ENCODE measurements at places on chromosomes 1 and 21. TPM values are rescaled to one million over a fixed set of nuclear protein-coding genes. Genes with fewer than 3 reads are reported as not detected.
A peak's percentile ranks its signal among the peaks of the same experiment; 100 is the strongest.

DNA sequence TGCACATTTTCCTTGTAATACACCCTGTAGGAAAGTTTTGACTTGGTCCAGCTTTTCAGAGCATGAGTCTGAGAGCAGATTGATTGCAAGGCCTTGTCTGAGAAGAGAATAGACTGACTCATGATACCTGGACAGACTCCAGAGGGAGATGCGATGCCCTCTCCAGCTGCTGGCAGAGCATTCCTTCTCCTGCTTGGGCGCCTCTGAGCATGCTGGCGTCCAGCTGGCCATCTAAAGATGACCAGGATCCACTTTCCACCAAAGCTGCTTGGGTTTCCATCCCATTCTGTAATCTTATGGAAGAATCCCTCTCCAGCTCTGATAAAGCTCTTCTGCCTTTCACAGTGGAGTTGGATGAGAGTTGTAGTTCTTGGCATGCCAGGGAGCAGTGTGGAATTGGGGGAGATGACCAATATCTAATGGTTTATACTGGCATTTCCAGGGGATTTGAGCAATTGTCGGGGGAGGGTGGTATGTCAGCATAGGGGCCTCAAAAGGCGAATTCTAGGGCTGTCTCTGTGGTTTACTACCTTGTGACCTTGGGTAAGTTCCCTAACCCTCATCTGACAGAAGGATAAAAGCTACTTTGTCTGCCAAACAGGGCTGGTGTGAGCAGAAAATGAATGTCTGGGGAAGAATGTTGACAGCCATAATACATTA, 19.5 kb downstream of the SZRD1 start:
- H3K27me3 ChIP-seq = no peaks in the 10 kb centered on the region
- no peaks in the 10 kb centered on the region for H3K36me3 ChIP-seq
- H3K4me3 ChIP-seq = no peak overlapping the region
- H3K27ac ChIP-seq = peak overlapping the region; percentile 74
- H3K4me1 ChIP-seq = peaks cover 6% of the 10 kb centered on the region

DNA sequence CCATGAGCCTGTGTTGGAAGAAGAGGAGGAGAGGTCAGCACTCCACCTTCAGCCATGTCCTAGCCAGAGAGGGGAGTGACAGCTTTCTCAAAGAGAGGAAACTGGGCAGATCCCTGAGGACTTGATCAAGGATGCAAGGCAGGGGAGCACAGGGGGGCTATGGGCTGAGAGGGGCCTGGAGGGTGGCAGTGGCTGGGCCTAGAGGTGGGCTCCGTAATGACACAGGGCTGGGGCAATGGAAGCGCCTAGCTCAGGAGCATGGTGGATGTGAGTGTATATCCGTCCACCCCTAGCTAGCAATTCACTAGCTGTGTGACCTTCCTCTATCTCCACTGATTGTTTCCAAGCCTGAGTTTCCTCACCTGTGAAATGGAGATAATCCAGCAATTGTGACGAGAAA, 32.6 kb downstream of the NEK2 start:
- H3K36me3 ChIP-seq = no peaks in the 10 kb centered on the region
- no peaks in the 10 kb centered on the region for H3K27me3 ChIP-seq
- H3K27ac ChIP-seq = peak overlapping the region; percentile 81
- H3K4me3 ChIP-seq = no peak overlapping the region
- DNase-seq = no peak

DNA sequence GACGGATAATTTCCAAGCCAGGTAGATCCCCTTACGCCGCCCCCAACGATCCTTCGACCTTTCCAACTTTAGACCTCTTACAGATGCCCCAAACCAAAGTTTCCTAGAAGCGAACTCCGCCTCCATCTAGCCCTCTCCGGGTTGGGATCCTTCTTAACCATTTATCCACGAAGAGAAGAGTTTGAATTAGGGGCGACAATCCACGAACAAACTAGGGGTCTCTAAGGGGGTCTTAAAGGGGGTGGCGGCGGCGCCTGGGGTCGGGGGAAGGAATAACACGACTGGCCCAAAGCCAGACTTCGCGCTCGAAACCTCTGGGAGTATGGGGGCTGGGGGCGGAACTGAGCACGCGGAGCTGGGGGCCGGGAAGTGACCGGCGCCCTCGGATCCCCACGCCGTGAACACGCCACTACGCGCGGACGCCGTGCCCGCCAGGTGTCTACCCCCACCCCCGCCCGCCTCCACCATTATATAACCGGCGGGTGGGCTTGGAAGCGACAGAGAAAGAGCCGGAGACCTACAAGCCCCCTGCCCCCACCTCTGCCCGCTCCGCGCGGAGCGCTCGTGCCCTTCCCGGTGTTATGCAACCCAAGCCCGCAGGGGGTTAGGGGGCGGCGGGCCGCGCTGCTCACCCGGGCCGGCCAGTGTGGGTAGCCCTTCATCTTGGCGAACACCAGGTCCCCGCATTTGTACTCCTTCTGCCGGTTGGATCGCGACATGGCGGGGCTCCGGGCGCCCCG, 594 bp downstream of the HDGF start:
- peak; percentile 67 for DNase-seq
- peak overlapping the region; percentile 100 for H3K27ac ChIP-seq
- H3K4me1 ChIP-seq = peaks cover 34% of the 10 kb centered on the region
- H3K36me3 ChIP-seq = no peaks in the 10 kb centered on the region

DNA sequence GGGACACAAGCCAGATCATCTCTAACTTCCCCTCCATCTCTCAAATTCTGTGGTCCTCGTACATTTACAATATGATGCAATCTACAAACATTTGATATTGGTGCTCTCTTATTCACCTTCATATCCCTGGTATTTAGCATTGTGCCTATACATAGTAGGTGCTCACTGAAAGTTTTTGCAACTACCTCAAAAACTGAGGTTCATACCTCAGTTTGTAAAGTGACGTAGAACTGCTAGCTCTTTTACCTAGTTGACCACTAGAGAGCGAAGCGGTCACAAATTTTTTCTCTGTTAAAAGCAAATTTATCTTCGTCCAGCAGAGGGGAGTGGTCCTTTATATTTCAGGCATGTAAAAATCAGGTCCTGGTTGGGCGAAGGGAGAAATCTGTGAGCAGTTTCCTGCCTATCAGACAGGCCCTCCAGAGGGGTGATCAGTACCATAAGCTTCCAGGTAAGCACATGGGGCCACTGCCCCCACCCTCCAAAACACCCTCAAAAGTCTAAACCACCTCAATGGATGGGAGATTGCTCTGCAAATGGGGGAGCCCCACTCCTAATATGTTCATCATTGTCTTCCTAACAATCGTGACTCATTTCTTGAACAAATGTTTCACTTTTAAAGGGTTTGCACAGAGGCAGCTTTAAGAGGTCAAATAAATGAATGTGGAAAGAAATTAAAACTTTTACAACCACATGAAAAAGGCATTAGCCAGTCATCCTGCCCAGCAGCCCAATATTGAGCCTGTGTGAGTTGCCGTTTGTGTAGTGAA, 10.6 kb upstream of the HLCS start:
- no peak for DNase-seq
- no peaks in the 10 kb centered on the region for H3K36me3 ChIP-seq
- peaks cover 10% of the 10 kb centered on the region for H3K4me1 ChIP-seq
- no peaks in the 10 kb centered on the region for H3K27me3 ChIP-seq
- H3K4me3 ChIP-seq = peak overlapping the region; percentile 0

Gene FAM43B
- 0.33 TPM for total RNA-seq
